ENCODE measurements at places on chromosomes 1 and 21.

GRCh38 chr1:33119532-33120217 is 38.7 kb downstream of the AZIN2 start:
- DNase-seq = no peak

- no peak for DNase-seq
Observed at GRCh38 chr1:15033264-15033663, 120.3 kb upstream of the TMEM51 start.

DNA sequence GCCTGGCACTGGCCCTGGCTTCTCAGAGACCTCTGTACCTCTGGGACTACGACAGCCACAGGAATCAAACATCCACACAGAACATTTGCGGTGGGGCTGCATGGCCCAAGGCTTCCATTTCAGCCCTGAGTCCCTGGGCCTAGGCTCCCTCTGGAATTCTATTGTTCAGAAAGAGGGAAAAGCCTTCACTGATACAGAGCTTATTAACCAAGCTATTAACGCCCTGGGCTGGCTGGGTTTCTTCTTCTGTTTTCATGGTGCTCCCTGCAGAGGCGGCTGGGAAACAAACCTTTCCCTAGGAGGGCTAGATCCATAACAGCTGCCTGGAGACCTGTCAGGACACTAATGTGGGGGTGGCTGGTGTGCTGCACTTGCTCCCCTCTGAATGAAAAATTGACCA is 88.2 kb downstream of the KAZN start:
- DNase-seq = no peak

GRCh38 chr1:234583755-234584419 is 26.1 kb downstream of the IRF2BP2 start:
- no peak for DNase-seq

DNA sequence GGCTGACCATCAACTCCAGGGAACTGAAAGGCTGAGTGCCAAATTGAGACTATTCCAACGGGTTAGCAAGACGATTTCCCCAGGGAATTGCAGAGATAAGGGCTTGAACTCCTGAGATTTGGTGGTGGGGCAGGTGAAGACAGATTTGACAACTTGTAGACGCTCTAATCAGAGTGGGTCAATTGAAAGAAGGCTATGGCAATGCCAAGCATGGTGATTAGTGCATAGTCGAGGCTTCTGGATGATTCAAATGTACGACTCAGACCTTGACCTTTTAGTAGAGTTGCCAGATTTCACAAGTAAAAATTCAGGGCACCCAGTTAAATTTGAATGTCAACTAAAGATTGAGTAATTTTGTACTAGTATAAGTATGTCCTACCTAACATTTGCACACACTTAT is 302.1 kb upstream of the SPAG17 start:
- no peak for DNase-seq

DNA sequence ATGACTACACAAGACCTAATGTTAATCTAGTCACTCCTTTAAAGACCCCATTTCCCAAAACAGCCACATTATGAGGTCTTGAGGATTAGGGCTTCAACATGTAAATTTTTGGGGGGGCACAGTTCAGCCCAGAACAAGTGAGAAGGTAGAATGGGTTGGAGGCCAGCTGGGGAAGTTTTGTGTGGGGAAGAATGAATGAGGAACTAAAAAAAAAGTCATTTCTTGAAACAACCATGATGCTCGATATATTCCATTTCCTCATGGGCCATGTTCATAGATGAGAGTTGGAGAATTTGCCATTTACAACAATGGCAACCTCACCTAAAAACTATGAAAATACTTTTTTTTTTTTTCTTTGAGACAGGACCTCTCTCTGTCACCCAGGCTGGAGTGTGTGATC is 14.5 kb downstream of the NLRP3 start:
- no peak for DNase-seq

GRCh38 chr1:23699280-23700179 is 7.9 kb downstream of the RPL11 start:
- no peak for DNase-seq
